ENCODE measurements at places on chromosomes 3 and 15. TPM values are rescaled to one million over a fixed set of nuclear protein-coding genes. Genes with fewer than 3 reads are reported as not detected.

DNA sequence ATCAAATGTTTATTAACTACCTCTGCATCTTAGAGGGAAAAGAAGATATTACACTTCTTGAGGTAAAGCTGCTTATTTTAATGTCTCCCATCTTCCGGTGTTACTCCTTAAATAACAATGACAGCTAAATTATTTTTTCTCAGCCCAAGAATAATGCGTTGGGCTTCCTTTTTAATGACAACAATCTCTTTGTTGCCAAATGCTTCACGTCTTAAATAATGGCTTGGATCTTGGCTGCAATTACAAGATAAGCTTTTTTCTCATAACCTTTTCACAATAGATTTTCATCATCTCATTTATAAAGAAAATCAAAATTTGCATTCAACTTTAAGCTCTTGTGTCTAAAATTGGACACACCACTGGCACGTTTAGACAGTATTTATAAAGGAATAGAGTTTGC lies 89.2 kb upstream of the COL8A1 start:
- H3K27ac ChIP-seq = no peak overlapping the region
- no peak overlapping the region for H3K4me3 ChIP-seq
- H3K4me1 ChIP-seq = peaks cover 26% of the 10 kb centered on the region
- DNase-seq = no peak

GRCh38 chr3:21140785-21141184 lies 610.2 kb downstream of the ZNF385D start:
- H3K27me3 ChIP-seq = no peaks in the 10 kb centered on the region
- DNase-seq = no peak
- H3K27ac ChIP-seq = no peak overlapping the region
- no peaks in the 10 kb centered on the region for H3K4me1 ChIP-seq
- H3K36me3 ChIP-seq = peaks cover 3% of the 10 kb centered on the region

- DNase-seq = no peak
- no peak overlapping the region for H3K27ac ChIP-seq
- H3K36me3 ChIP-seq = no peaks in the 10 kb centered on the region
- no peaks in the 10 kb centered on the region for H3K4me1 ChIP-seq
Measured at GRCh38 chr3:98612587-98612986, 19.2 kb upstream of the CPOX start.

GRCh38 chr3:35528728-35529127 lies 110.6 kb upstream of the ARPP21 start:
- no peak for DNase-seq
- H3K4me3 ChIP-seq = no peak overlapping the region
- no peaks in the 10 kb centered on the region for H3K4me1 ChIP-seq
- H3K36me3 ChIP-seq = no peaks in the 10 kb centered on the region
- no peak overlapping the region for H3K27ac ChIP-seq
- H3K27me3 ChIP-seq = no peaks in the 10 kb centered on the region

DNA sequence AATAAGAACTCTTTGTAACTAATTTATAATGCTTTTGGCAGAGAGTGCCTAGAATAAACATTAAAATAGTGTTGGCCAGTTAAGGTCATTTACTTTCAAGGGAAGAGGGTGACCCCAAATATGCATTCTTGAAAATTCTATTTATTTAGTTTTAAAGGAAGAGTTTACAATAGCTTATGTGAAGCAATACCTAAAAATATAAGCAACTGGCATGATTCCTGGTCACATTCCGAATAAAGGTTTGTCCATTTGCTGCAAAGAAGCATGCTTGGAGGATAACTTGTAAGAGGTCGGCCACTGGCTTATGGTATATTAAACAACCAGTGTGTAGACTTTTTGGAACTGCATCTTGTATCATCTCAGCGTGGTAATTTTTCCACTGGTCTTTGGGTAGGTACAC lies 10.2 kb downstream of the MITF start:
- peaks cover 25% of the 10 kb centered on the region for H3K36me3 ChIP-seq
- no peak overlapping the region for H3K27ac ChIP-seq
- no peak overlapping the region for H3K4me3 ChIP-seq
- no peaks in the 10 kb centered on the region for H3K27me3 ChIP-seq
- peaks cover 66% of the 10 kb centered on the region for H3K4me1 ChIP-seq

GRCh38 chr15:99961011-99961441 lies 227.8 kb upstream of the LYSMD4 start:
- DNase-seq = no peak
- no peak overlapping the region for H3K27ac ChIP-seq
- H3K4me3 ChIP-seq = no peak overlapping the region
- peaks cover 5% of the 10 kb centered on the region for H3K27me3 ChIP-seq

GRCh38 chr15:88800738-88801137 lies 2.5 kb upstream of the ACAN start:
- no peaks in the 10 kb centered on the region for H3K36me3 ChIP-seq
- H3K4me1 ChIP-seq = peaks cover 33% of the 10 kb centered on the region
- no peak for DNase-seq
- no peak overlapping the region for H3K4me3 ChIP-seq
- H3K27ac ChIP-seq = no peak overlapping the region

- DNase-seq = no peak
- H3K4me1 ChIP-seq = peaks cover 24% of the 10 kb centered on the region
- peaks cover 7% of the 10 kb centered on the region for H3K27me3 ChIP-seq
- H3K27ac ChIP-seq = no peak overlapping the region
Measured at GRCh38 chr3:186950402-186951093, 20.2 kb downstream of the ST6GAL1 start.

DNA sequence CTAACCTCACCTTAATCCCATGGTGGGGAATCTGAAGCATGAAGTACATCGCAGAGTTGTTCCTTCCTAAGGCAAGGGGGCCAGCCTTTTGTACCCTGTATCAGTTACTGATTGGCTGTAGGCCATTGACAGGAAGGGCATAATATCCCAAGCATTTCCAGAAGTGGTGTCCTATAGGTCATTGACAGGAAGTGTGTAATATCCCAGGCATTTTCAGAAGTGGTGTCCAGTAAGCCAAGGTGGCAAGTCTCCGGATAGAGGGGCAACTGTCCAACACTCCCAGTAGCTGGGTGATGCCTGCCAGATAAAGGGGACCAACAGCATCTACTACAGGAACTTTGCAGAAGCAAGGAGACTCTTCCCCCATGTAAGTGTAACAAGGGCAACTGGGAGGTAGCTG lies 52.1 kb upstream of the MYRIP start:
- no peaks in the 10 kb centered on the region for H3K36me3 ChIP-seq
- DNase-seq = no peak
- H3K27ac ChIP-seq = no peak overlapping the region
- peaks cover 3% of the 10 kb centered on the region for H3K27me3 ChIP-seq

- H3K4me3 ChIP-seq = no peak overlapping the region
- no peaks in the 10 kb centered on the region for H3K36me3 ChIP-seq
- H3K27me3 ChIP-seq = no peaks in the 10 kb centered on the region
Measured at GRCh38 chr15:53862386-53862785, 102.9 kb upstream of the WDR72 start.

- H3K27ac ChIP-seq = no peak overlapping the region
- no peaks in the 10 kb centered on the region for H3K36me3 ChIP-seq
- DNase-seq = no peak
- peaks cover 11% of the 10 kb centered on the region for H3K4me1 ChIP-seq
- H3K4me3 ChIP-seq = no peak overlapping the region
- H3K27me3 ChIP-seq = peaks cover 2% of the 10 kb centered on the region
Measured at GRCh38 chr15:87489456-87489855, 767.1 kb downstream of the NTRK3 start.

DNA sequence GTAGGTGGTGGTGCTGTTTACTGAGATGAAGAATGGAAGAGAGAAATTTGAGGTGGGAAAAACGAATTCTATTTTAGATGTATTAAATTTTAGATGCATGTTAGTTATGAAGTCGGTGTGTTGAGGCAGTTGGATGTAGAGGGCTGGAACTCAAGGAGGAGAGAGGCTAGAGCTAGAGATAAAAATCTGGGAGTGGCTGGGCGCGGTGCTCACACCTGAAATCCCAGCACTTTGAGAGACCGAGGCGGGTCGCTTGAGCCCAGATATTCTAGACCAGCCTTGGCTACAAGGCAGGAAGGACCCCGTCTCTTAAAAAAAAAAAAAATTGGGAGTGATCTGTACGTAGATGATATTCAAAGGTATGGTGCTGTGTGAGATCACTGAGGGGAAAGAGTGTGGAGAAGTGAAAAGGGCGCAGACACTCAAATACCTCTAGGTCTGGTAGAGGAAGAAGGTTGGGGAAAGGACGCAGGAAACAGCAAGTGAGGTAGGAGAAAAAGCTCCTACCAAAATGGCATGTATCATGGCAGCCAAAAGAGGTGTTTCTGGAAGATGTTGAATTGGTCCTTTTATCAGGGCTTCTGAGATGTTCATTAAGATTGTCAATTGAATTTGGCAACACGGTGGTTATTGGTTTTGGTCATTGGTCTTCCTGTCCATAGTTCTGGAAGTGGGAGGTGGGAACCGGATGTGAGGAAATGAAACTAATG lies 1.8 kb downstream of the YEATS2 start:
- no peak for DNase-seq
- H3K27me3 ChIP-seq = no peaks in the 10 kb centered on the region
- peak overlapping the region; percentile 66 for H3K27ac ChIP-seq
- peaks cover 7% of the 10 kb centered on the region for H3K36me3 ChIP-seq

DNA sequence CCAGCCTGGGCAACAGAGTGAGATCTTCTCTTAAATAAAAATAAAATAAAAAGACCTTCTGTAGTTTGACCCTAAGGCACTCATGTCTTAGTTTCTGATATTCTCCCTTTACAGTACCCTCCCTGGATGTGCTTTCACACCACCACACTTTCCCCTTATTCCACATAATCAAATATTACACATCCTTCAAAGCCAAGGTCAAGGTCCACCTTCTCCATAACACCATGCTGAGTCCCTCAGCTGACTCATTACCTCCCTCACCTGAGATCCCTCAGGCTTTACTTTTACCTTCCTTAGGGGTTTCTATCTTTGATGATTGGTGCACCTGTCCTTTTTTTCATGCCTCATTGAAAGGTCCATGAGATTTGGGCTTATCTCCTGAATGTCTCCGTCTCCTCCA lies 25.5 kb upstream of the MNS1 start:
- H3K36me3 ChIP-seq = no peaks in the 10 kb centered on the region
- no peak overlapping the region for H3K4me3 ChIP-seq
- no peak overlapping the region for H3K27ac ChIP-seq
- H3K4me1 ChIP-seq = no peaks in the 10 kb centered on the region

- no peak overlapping the region for H3K4me3 ChIP-seq
- no peak for DNase-seq
- no peak overlapping the region for H3K27ac ChIP-seq
- H3K36me3 ChIP-seq = no peaks in the 10 kb centered on the region
Measured at GRCh38 chr15:25243800-25244097, 195.1 kb downstream of the UBE3A start.

DNA sequence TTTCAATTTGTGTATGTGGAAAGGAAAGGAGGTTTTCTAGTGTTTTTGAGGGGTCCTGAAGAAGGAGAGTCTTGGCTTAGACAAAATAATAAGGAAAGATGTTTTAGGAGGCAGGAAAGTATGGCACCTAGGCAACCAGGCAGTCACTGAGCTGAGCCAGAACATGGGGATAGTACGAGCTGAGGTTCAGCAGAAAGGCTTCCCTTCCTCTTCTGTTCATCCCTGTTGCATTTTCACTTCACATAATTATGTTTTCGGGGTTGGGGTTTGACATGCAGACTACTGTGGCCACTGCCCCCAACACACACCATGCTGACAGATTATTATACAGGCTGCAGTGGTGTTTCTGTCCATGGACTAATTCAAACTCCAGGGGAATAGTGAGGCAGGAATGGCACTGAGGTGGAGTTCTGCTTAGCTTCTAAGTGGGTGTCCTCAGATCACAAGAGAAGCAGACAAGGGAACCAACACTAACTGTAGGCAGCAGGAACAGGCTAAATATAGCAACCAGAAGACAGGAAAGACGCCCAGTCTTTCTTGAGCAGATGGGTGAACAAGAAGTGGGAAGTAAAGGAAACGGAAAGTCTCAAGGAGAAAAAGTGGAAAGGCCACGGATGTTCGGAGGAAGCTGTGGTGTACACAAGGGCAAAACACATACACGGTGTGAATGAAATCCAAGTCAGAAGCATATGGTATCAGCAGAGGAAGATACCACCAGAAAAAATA lies 305.8 kb downstream of the PLCL2 start:
- no peak overlapping the region for H3K27ac ChIP-seq
- DNase-seq = no peak
- H3K36me3 ChIP-seq = no peaks in the 10 kb centered on the region

DNA sequence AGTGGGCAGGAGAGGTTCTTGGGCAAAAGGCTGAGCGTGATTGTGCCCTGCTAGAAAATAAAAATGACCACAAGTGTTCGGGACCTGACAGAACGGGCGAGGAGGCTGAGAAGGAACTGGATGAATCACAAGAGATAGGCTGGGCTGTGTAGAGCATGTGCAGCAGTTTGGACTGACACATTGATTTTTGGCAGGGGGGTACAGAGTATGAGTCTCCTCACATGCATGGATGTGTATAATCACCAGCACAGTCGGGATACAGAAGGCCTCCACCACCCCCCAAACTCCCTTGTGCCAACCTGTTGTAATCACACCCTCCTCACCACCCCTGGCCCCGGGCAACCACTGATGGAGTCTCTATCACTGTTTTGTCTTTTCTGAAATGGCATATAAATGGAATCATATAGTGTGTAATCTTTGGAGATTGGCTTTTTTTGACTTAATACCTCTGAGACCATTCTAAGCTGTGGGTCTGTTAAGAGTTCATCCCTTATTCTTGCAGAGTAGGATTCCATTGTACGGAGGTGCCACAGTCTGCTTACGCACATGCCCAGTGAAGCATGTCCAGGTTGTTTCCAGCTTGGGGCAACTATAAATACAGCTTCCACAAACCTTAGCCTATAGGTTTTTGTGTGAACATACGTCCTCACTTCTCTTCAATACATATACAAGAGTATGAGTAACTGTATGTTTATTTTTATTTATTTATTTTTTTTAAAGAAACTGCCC lies 438.8 kb downstream of the FOXP1 start:
- no peak for DNase-seq
- peaks cover 2% of the 10 kb centered on the region for H3K27me3 ChIP-seq
- H3K4me1 ChIP-seq = peaks cover 14% of the 10 kb centered on the region
- H3K27ac ChIP-seq = no peak overlapping the region
- H3K4me3 ChIP-seq = no peak overlapping the region
- H3K36me3 ChIP-seq = no peaks in the 10 kb centered on the region

- H3K36me3 ChIP-seq = peaks cover 32% of the 10 kb centered on the region
- H3K27me3 ChIP-seq = no peaks in the 10 kb centered on the region
- no peak for DNase-seq
- H3K27ac ChIP-seq = no peak overlapping the region
- H3K4me1 ChIP-seq = peaks cover 38% of the 10 kb centered on the region
Measured at GRCh38 chr15:99631255-99631654, 65.5 kb downstream of the MEF2A start.

DNA sequence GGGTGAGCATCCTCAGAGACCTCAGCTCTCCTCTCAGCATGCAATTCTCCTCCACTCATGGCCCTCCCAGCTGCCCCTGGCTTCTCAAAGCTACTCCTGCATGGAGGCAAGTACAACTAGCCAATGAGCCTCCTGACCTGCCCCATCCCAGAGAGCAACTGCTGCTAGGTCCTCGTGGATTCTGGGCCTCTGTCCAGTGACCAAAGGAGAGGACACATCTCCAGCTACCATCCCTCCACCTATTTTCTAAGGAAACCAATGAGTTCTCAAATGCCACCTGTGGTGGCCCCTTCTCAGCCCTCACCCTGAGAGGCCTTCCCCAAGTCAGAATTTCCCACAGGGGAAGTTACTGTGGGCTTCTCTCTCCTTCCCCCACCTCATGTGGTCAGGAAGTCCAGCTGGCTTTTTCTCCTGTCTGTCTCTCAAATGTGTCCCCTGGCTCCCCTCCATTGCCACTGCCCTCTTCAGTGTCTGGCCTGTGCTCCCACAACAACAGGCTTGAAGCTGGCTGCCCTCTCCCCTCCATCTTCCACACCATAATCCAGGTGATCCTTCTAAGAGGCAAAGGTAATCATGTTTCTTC lies 43.0 kb downstream of the LIPC start:
- no peak for DNase-seq
- H3K4me3 ChIP-seq = no peak overlapping the region
- H3K36me3 ChIP-seq = no peaks in the 10 kb centered on the region
- H3K27ac ChIP-seq = peak overlapping the region; percentile 48

Gene ACVR2B
- 1.2 TPM for total RNA-seq

Gene AMIGO3
- 0.85 TPM for total RNA-seq

Gene POLR2M
- total RNA-seq = 69.2 TPM

Gene CMTM8
- total RNA-seq = not detected

Measured in HFFc6 (cell line).